ENCODE measurements at places on chromosomes 3 and 15.

GRCh38 chr15:58147171-58147611 lies 9.0 kb downstream of the AQP9 start:
- DNase-seq, result no peak

DNA sequence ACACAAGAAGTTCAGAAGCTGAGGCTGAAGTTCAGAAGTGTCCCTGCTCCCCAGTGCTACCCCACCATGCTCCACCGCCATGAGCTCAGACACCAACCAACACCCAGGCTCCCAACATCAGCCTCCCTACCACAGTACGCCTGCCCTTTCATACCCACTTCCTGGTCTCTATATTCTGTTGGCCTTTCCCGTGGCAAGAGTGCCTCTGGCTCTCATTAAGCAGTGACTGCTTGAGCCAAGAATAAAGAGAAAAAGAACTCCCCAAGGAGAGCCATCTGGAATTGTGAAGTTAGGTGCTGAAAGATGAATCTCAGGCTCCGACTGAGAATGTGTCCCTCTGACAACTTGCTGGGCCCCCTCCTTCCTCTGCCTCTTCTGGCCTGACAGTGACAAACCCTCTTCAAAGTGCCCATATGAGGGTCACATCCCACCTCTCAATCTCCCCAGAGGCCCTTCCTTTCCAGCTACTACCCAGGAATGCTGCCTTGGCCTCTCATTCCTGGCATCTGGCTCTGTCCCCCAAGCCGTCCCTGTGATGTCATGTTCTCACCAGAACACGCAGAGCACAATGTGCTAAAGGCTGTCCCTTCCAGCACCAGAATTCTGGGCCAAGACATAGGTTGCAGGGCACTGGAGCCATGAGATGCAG lies 306.8 kb downstream of the NTRK3 start:
- DNase-seq, result no peak

GRCh38 chr15:78878356-78878755 lies 5.7 kb downstream of the MORF4L1 start:
- DNase-seq, result no peak

GRCh38 chr3:23916152-23916885 lies 471 bp downstream of the NKIRAS1 start:
- DNase-seq, result no peak

DNA sequence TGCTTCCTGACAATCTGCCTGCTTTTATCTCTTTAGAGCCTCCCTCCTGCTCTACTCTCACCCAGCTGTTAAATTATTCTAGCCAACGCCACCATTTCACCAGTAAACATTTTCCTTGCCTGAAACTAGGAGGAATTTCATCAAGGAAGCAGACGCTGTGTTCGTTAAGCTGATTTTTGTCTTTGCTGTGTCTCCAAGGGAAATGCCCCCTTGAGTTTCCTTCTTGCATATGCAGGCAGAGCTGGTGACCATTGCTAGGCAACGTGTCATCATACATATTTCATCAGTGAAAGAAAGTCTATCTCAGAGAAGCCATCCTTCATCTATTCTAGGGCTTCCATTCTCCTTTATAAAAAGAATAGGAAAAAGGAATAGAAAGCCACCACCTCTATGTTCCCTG lies 87.0 kb upstream of the ST8SIA2 start:
- DNase-seq, result no peak

- DNase-seq, result no peak
Measured at GRCh38 chr15:73712107-73712506, 27.9 kb downstream of the CD276 start.

DNA sequence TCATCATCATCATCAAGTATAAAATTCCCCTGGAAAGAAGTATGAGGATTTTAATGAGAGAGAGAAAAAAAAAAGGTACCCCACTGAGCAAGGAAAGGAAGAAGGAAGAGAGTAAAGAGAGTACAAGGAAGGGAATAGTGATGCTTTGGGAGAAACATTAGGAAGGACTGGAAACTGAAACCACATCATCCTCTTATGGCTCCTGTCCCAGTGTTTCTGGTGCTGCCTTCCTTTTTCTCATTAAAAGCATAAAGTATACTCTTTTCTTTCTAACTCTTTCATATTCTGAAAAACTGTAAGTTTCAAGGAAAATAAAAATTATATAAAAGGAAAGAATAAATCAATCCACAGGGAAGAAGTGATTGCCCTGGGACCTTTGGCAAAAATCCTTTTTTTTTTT lies 616.4 kb upstream of the CBLB start:
- DNase-seq, result no peak
